ENCODE measurements at places on chromosomes 4 and X.
A peak's percentile ranks its signal among the peaks of the same experiment; 100 is the strongest.

DNA sequence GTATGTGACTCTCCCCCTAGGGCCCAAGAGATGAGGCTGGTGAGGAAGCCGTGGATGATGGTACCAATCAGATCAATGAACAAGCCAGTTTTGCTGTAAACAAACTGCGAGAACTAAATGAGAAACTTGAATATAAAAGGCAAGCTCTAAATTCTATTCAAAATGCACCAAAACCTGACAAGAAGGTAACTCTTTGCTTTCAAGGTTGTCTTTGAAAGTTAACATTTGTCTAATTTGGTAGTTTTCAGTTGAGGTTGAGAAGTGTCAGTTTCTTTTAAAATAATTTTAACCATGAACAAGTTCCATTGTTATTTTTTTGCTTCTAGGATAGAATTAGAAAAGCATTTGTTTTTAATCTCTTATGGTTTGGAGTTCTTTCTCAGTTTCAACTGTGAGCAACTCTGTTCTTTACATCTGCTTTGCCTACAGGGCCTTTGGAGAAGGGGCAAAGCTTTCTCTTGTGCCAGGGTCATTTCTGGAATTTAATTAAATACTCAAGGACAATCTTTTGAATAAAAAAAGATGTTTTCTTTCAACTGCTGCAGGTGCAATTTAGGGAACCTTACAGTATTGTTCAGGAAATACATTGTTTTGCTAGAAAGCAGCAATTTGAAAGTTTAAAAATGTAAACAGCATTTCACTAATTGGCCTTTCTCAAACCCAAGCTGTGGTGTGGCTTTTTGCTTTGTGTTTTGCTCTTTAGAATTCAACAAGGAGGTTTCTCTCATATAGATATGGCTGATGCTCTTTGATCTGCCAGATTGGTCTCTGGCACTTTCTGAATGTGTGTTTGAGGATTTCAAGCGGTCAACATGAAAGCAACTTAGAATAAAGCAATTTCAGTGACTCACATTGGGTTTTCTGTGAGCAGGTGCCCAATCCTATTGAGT, 62.9 kb downstream of the LRP2BP start:
- no peak overlapping the region for H3K27ac ChIP-seq
- peaks cover 11% of the 10 kb centered on the region for H3K4me1 ChIP-seq
- H3K4me3 ChIP-seq: no peak overlapping the region
- no peak for DNase-seq
- H3K36me3 ChIP-seq: peaks cover 46% of the 10 kb centered on the region
- H3K27me3 ChIP-seq: no peaks in the 10 kb centered on the region

DNA sequence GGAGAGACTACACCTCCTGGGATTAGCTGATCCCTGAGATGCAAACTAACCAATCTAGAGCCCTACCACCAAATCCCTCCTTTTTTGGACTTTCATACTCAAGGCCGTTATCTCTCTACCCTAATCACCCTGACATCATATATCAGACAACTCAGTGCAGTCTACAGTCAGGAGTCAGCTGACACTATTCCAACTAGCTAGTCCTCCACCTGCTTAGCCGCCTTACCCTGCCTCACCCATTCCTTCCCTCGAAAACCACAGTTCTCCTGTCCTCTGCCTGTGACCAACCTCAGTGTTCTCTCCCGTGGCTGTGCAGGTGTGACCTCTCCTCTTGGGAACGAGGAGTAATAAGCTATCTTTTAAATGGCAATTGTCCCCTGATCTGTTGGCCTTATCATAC, 1.8 kb upstream of the PPEF2 start:
- DNase-seq: no peak
- H3K27me3 ChIP-seq: peaks cover 8% of the 10 kb centered on the region
- H3K36me3 ChIP-seq: no peaks in the 10 kb centered on the region

DNA sequence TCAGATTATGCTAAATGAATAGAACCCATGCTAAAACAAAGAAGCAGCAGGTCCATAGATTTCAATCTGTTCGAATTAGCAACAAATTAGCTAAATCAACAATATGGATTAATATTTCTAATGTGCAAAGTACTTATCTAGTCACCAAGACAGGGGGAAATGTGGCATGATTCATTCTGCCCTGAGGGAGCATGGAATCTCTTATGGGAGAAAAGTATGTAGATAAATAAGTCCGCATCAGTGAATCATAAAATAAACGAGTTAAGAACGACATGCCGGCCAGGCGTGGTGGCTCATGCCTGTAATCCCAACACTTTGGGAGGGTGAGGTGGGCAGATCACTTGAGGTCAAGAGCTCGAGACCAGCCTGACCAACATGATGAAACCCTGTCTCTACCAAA, 102.1 kb downstream of the ANOS1 start:
- no peak for DNase-seq
- no peaks in the 10 kb centered on the region for H3K4me1 ChIP-seq
- H3K4me3 ChIP-seq: no peak overlapping the region
- H3K27me3 ChIP-seq: no peaks in the 10 kb centered on the region

DNA sequence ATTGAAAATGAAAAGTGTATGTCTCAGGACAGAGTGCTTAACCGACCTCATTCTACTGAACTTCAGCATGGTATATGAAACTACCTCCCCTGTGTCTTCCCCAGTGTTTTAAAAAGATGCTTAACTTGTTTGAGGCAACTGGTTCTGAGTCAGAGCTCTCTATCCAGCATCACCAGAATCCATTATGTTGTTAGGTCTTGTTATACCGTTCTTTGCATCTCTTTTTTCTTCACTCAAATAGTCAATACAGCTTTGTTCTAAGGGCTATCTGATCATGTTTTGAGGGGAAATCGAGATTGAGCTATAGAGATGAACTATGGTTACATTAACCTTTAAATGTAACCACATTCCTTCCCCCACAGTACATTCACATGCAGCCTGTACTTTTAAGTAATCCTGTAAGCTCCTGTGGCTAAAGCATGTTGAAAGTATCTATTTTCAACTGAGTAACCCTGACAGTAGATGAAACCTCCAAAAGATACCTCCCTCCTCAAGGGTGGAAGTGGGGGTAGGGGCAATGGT, 514.4 kb downstream of the RPA4 start:
- H3K36me3 ChIP-seq: no peaks in the 10 kb centered on the region
- H3K27me3 ChIP-seq: no peaks in the 10 kb centered on the region
- peaks cover 53% of the 10 kb centered on the region for H3K4me1 ChIP-seq
- peak overlapping the region; percentile 32 for H3K4me3 ChIP-seq

- H3K27ac ChIP-seq: no peak overlapping the region
- peaks cover 7% of the 10 kb centered on the region for H3K27me3 ChIP-seq
- no peak for DNase-seq
- H3K4me1 ChIP-seq: peaks cover 31% of the 10 kb centered on the region
- H3K36me3 ChIP-seq: peaks cover 3% of the 10 kb centered on the region
- H3K4me3 ChIP-seq: no peak overlapping the region
These were observed 28.0 kb upstream of the NSUN7 start for GRCh38 chr4:40721730-40722171.

DNA sequence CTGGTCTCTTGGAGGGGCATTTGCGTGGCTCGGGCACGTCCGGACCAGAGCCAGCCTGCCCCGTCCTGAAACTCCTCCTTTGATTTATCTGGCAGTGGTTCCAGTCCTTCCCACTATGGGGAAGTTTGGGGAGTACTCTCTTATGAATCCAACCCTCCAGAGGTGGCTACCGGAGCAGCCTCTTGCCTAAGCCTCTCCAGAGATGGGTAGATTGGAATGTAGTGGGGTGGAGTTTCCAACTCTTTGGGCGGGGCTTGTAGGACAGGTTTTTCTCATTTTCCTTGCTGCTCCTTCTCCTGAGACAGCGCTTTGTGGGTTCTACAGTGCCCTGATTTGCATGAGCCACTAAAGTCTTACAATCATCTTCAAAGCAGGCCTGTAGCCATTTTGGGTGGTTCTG, 60.1 kb upstream of the XAGE1B start:
- H3K27me3 ChIP-seq: peaks cover 2% of the 10 kb centered on the region
- H3K27ac ChIP-seq: no peak overlapping the region
- H3K36me3 ChIP-seq: no peaks in the 10 kb centered on the region
- no peak for DNase-seq

- H3K27ac ChIP-seq: no peak overlapping the region
- H3K4me3 ChIP-seq: no peak overlapping the region
- no peak for DNase-seq
- H3K27me3 ChIP-seq: peaks cover 3% of the 10 kb centered on the region
- H3K36me3 ChIP-seq: no peaks in the 10 kb centered on the region
These were observed 46.1 kb upstream of the HOPX start for GRCh38 chr4:56727150-56727549.

DNA sequence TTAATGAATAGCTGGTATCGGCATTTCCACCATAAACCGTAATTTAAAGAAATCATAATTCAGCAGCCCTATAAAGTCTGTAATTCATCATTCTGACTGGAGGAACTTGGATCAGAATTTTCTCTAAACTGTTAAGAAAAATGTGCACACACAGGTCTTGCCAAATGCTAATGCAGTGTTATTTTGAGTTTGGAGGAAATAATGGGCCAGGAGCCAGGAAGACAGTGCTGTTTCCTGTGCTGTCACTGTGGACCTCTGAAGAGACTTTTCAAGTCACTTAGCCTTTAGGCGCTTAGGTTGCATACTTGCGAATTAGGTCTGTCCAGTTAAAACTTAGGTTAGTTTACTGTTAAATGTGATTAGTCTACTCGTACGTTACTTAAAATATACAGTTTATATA, 137.5 kb upstream of the ANXA3 start:
- DNase-seq: no peak
- no peak overlapping the region for H3K4me3 ChIP-seq
- H3K4me1 ChIP-seq: no peaks in the 10 kb centered on the region
- H3K27me3 ChIP-seq: peaks cover 9% of the 10 kb centered on the region
- H3K27ac ChIP-seq: no peak overlapping the region
- H3K36me3 ChIP-seq: no peaks in the 10 kb centered on the region

GRCh38 chrX:20989361-20989760, 384.9 kb upstream of the CNKSR2 start:
- H3K4me3 ChIP-seq: no peak overlapping the region
- no peaks in the 10 kb centered on the region for H3K27me3 ChIP-seq
- DNase-seq: no peak
- no peak overlapping the region for H3K27ac ChIP-seq

DNA sequence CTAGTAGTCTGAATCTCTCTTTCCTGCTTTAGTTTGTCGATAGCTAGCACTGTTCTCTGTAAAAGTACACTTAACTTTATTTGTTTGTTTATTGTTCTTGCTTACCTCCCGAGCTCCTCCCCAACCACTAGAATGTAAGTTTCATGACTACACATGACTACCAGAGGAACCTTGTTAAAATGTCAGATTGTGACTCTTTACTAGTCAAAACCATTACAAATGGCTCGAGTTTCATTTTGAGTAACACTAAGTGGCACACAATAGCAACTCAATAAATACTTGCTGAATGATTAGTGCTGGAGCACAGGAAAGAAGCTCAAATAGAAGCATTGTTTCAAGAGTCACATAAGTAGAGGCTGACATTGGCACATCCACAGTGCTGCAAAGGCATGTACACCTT, 116.1 kb downstream of the MAPK10 start:
- DNase-seq: no peak
- H3K27me3 ChIP-seq: no peaks in the 10 kb centered on the region
- H3K36me3 ChIP-seq: no peaks in the 10 kb centered on the region

GRCh38 chr4:113472864-113473263, 288.7 kb downstream of the CAMK2D start:
- H3K4me3 ChIP-seq: no peak overlapping the region
- peaks cover 34% of the 10 kb centered on the region for H3K4me1 ChIP-seq
- peaks cover 38% of the 10 kb centered on the region for H3K36me3 ChIP-seq
- H3K27me3 ChIP-seq: no peaks in the 10 kb centered on the region
- no peak for DNase-seq

GRCh38 chr4:187103351-187103750, 379.7 kb upstream of the FAT1 start:
- H3K27me3 ChIP-seq: no peaks in the 10 kb centered on the region
- no peak for DNase-seq
- no peak overlapping the region for H3K4me3 ChIP-seq
- H3K4me1 ChIP-seq: no peaks in the 10 kb centered on the region

GRCh38 chr4:94931626-94932025, 173.9 kb downstream of the BMPR1B start:
- no peak for DNase-seq
- no peaks in the 10 kb centered on the region for H3K4me1 ChIP-seq
- H3K4me3 ChIP-seq: no peak overlapping the region
- no peak overlapping the region for H3K27ac ChIP-seq

GRCh38 chr4:139819082-139819481, 153.5 kb downstream of the MGST2 start:
- H3K27ac ChIP-seq: no peak overlapping the region
- peaks cover 1% of the 10 kb centered on the region for H3K27me3 ChIP-seq
- DNase-seq: no peak
- no peaks in the 10 kb centered on the region for H3K4me1 ChIP-seq

- no peaks in the 10 kb centered on the region for H3K36me3 ChIP-seq
- H3K4me1 ChIP-seq: no peaks in the 10 kb centered on the region
- DNase-seq: no peak
- no peak overlapping the region for H3K4me3 ChIP-seq
These were observed 328.2 kb downstream of the DKK2 start for GRCh38 chr4:106707776-106708463.

DNA sequence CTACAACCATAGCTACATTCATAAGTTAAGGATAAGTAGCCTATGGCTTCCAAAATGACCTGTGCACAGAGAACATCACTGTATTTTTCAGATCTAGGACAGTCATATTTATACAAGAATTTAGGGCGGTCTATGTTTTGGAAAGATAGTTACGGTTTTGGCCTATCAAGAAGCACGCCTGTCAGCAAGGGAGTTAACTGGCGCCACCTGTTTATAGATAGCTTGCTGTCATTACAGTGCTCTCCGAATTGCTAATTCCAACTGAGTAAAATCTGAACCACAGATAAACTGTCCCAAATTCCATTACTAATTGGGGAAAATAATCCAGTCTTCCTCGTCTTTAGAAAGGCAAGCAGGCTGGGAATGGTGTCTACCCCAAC, 646 bp downstream of the ABCB7 start:
- H3K27ac ChIP-seq: peak overlapping the region; percentile 74
- peak overlapping the region; percentile 85 for H3K4me3 ChIP-seq
- H3K27me3 ChIP-seq: no peaks in the 10 kb centered on the region
- H3K36me3 ChIP-seq: peaks cover 5% of the 10 kb centered on the region

- no peak for DNase-seq
- peaks cover 48% of the 10 kb centered on the region for H3K36me3 ChIP-seq
- H3K4me1 ChIP-seq: no peaks in the 10 kb centered on the region
These were observed 47.1 kb downstream of the ALG13 start for GRCh38 chrX:111728096-111728495.

DNA sequence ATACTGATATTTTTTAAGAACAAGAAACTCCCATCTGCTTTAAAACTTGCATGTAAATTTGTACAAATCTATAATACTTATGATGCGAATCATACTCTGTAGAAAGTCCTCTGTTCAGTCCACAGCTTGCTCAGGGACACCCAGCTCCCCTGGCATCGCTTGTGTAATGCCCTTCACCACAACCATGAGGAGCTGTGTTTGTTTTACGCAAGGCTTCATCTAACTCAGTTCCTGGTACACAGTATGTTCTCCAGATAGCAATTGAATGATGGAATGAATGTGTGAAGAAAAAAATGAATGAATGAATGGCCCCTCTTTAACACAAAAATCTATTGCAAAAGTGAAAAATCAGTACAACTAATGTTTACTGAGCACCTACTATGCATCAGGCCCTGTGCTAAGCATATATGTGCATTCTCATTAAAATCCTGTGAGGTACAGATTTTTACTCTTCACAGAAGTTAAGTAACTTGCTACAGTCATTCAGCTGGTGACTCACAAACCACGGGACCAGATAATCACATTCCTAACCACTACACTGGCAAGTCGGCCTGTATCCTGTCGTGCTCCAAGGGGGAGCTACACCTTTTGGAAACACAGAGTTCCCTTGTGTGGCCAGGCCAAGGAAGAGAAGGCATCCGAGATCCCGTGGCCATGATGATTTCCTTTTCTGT, 58.7 kb upstream of the KDR start:
- no peak for DNase-seq
- H3K4me1 ChIP-seq: no peaks in the 10 kb centered on the region
- no peak overlapping the region for H3K27ac ChIP-seq
- H3K36me3 ChIP-seq: no peaks in the 10 kb centered on the region
- peaks cover 5% of the 10 kb centered on the region for H3K27me3 ChIP-seq
- H3K4me3 ChIP-seq: no peak overlapping the region

All from activated CD4-positive, alpha-beta memory T cell treated with anti-CD3 and anti-CD28 coated beads, Interleukin-2, amount 10 ng/mL, durations not matched to agents 7 days and 5 days (primary cell).